ENCODE measurements at places on chromosomes 12 and 14.

DNA sequence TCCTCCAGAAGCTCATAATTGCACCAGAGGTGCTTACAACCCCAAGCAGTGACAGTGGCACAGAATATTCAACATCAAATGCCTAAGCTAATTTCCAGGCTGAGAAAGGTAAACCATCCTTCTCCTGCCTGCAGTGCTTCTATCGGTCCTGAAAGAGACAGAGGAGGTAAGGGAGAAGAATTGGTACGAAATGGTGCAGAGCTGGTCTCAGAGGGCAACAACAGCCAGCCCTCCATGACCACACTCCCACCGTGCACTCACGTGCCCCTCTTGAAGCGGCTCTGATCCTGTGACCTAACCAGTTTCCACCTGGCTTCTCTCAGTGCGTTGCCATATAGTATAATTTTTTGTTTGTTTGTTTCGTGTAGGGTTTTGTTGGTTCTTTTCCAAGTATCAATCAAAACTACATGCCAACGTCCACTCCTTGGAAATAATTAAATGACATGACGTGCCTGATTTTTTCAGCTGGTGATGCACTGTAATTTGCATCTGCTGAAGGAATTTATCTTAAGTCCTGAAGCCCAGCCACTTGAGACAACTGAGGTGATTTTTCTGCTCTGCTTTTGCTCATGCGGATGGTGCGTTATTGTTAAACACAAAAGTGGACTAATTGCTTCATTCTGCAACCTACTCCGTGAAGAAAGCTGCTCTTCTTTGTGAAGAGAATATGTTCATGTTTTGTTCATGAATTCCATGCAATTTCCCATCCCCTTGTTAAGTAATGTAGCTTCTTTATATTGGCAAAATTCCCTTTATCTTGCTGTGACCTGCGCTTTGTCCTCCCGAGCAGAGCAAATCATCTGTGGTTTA, 1.3 kb upstream of the ATP2A2 start:
- no peak for DNase-seq

DNA sequence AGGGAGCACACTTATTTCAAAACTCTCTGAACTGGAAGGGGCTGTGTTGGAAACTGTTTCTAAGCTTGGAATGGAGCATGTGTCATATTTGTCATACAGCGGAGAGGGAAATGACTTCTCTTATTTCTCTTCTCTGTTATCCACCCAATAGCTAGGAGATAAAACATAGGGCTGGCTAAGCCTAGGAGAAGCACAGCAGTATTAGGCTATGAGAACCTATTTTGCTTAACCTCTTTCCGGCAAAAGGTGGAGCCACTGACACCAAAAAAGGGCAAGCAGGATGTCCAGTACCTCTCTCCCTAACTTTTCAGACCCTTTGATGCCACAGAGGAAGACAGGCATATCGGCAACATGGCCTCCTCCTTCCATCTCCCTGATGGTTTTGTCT, 148.3 kb downstream of the CRADD start:
- DNase-seq: no peak

DNA sequence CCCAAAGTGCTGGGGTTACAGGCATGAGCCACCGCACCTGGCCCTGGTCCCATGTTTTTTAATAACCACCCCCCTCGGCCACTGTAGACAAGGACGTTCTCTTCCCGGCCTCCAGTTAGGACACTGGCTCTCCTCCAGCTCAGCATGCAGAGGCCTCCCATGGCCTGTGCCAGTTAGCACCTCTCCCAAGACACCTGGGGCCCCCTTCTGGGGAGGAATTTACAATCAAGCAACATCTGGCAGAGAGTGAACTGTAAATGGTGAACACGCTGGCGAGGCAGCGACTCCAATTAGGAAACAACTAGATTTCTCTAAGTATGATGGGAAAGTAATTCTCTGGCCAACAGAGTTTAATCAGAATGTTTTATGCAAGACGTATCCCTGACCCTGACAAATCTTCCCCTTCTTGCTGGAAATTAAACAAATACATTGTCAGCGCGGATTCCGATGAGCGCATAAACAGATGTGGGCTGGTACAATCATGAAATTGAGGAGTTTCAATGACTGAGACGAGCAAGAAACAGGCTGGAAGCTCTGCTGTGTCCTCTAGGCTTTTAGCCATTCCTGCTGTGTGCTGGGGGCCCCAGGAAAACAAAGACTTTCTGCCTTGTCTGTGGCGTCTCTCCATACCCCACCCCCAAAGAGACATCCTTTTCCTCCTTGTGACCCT, 61.7 kb upstream of the DLK1 start:
- no peak for DNase-seq

DNA sequence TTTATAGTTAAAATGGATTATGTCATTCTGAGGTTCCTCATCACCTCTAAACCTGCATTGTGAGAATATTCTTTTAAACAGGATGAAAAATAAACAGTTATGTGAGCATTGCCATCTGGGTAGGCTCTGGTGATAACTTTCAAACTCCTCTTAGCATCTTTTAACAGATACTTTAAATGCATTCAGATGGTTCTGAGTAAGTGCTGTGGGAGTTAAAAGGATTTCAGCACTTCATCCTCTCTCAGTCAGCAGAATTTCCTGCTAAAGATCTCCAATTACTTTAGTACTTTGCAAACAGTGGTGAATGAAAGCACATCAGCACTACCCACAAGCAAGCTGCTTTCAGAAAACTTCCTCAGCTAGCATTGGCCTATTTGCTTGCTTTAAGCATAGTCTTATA, 59.3 kb upstream of the TMTC1 start:
- no peak for DNase-seq

GRCh38 chr12:45363903-45364302, 148.0 kb downstream of the ANO6 start:
- no peak for DNase-seq

DNA sequence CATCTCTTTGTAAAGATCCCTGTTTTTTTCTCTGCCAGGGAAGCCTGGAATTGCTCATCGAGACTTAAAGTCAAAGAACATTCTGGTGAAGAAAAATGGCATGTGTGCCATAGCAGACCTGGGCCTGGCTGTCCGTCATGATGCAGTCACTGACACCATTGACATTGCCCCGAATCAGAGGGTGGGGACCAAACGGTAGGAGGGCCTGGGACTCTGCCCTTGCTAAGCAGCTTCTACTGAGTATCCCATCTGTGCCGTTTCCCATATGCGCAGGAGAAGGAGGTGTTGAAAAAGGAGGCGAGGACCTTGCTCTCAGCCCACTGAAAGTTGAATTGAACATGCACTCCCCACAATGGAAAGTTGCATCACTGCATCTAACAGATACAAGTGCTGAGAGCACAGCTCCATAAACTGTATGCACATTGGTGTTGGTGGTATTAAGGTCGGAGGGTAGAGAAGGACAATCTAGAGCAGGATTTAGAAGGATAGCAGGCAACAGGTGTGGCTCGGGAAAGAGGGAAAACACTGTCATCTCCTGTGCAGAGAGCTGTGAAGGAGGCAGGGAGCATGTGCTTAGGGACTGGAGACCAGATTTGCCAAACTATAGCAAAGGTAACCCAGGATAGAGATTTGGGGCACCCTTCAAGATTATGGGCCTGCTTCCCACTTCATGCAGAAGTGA, 21.5 kb upstream of the TAMALIN start:
- DNase-seq: no peak

Data from MV-4-11 (cell line).